ENCODE measurements at places on chromosomes 13 and 19.
A peak's percentile ranks its signal among the peaks of the same experiment; 100 is the strongest.

- no peak for DNase-seq
Observed at GRCh38 chr13:23644527-23645138, 74.4 kb downstream of the TNFRSF19 start.

- DNase-seq: peak; percentile 64
Observed at GRCh38 chr19:19643158-19644053, at the start of gene GMIP. Gene GMIP, minus strand, starts transcription at chr19:19643657. Its CDS starts 128 bp downstream, at chr19:19643529.

DNA sequence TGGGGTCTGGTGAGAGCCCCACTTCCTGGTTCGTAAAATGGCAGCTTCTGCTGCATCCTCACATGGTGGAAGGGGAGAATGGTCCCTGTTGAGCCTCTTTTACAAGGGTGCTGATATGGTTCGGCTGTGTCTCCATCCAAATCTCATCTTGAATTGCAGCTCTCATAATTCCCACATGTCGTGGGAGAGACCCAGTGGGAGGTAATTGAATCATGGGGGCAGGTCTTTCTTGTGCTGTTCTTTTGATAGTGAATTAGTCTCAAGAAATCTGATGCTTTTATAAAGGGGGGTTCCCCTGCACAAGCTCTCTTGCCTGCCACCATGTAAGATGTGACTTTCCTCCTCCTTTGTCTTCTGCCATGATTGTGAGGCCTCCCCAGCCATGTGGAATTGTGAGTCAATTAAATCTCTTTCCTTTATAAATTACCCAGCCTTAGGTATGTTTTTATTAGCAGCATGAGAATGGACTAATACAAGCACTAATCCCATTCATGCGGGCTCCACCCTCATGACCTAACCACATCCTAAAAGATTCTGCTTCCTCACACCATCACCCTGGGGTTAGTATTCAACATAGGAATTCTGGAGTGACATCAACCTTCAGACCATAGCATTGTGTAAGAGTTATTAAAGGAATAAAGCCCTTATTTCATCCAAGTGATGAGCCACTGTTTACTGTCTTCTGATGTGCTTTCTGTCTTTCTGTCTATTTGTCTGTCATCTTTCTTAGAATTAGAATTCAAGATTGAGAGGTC, 159.0 kb upstream of the IRS2 start:
- DNase-seq: no peak

DNA sequence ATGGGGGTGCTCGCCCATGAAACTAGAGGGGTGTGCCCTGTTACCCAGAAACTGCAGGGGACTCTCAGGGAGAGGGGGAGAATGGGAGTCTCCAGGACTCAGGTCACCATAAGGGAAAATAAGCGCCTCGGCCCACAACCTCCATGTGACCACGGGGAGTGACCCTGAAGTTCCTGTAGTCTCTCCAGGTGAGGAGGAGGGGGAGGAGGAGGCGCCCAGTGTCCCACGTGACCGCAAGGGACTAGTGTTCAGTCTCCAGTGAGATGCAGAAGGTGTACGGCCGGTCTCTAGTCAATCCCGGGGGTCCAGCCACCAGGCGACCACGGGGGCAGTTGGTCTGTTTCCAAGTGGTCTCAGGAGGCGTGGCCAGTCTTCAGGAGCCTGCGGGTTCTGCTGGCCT, 16.0 kb downstream of the TM6SF2 start:
- no peak for DNase-seq

DNA sequence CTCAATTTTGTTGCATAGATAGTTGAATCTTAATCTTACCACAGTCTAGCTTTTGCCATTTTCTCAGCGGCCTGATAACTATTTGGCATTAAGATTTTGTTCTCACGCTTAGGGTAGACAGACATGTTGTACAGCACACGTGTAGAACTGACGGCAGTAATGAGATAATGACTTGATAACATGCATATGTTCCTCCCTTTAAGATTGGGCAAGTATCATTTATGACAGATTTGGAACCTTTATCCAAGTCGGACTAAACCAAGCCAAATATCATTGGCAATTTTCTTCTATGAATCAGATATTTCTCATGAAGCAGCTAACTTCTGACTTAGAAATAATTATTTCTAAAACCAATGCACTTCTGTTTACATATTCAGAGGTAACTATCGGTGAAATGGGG, 205.5 kb downstream of the NDFIP2 start:
- no peak for DNase-seq

DNA sequence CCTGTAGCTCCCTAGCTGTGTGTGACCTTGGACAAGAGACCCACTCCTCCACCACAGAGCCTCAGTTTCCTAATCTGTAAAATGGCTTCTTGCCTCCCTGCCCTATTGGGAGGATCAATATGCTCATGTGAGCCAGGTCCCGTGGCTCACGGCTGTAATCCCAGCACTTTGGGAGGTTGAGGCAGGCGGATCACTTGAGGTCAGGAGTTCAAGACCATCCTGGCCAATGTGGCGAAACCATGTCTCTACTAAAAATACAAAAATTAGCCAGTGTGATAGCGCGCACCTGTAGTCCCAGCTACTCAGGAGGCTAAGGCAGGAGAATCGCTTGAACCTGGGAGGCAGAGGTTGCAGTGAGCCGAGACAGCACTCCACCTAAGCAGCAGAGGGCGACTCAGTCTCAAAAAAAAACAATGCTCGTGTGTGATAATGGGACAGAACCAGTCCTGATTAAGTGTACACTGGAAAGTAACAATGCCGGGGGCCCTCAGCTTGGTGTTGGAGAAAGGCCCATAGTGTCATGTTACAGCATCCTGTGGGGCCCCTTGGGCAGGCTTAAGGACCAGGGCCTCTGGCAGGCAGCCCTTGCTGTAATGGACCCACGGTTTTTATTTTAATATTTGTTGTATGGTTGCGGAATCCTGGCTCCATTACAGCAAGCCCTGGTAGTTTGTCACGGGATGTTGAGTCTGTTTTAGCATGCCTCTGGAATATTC, 6.8 kb downstream of the RPS11 start:
- DNase-seq: peak; percentile 55

GRCh38 chr19:2332341-2333026, 4.0 kb downstream of the SPPL2B start:
- DNase-seq: peak; percentile 87

GRCh38 chr13:51495316-51495715, 42.5 kb upstream of the INTS6 start:
- no peak for DNase-seq
